Activated CD4-positive, alpha-beta memory T cell treated with anti-CD3 and anti-CD28 coated beads, Interleukin-2, amount 10 ng/mL, durations not matched to agents 7 days and 5 days (primary cell): ENCODE measurements at places on chromosomes 3 and 15.
A peak's percentile ranks its signal among the peaks of the same experiment; 100 is the strongest.

DNA sequence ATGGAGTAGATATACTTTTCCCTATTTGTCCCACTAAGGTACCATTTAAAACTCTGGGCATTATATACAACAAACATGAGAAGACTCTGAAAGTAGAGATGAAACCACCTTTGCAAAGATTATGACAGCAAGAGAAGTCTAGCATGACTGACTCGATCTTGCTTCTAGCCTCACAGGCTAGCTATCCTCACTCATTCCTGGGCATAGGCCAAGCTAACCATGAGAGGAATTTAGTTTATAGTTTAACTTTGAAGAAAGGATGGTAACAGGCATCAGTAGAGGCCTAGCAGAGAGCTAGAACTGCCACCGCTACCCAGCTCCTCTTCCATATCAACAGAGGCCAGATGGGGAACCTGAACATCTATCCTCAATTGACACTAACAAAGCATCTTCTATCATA is 63.5 kb upstream of the FSIP1 start:
- no peak for DNase-seq

DNA sequence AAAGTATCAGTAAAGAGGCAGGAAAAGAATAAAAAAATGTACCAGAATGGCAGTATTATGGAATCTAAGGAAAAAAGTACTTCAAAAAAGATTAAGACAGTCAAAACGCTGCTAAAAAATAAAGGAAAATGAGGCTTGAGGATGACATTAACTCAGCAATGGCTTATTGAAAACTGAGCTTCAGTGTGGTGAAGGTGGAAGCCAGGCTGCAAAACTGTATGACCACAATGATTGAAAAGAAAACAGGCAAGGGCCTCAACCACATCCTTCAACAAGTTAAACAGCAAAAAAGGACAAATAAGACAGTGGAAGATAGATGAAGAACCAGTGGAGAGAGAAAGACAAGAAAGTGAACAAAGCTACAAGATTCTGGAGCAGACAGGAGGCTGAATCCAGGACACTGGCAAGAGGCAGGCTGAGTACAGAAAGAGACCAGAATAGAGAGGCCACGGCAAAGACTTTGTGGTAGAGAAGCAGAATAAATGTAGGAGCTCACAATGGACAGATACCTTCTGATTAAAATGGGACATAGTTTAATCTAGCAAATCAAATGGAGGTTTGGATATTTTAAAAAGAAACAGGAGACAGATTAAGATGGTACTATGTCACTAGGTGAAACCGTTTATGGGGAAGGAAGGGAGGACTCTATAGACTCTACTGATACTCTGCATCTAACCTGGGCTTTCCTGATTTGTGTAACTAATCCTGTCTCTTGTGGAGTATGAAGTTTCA is 86.1 kb downstream of the TJP1 start:
- peak; percentile 17 for DNase-seq

GRCh38 chr15:91308199-91308598 is 208.1 kb downstream of the SV2B start:
- no peak for DNase-seq

DNA sequence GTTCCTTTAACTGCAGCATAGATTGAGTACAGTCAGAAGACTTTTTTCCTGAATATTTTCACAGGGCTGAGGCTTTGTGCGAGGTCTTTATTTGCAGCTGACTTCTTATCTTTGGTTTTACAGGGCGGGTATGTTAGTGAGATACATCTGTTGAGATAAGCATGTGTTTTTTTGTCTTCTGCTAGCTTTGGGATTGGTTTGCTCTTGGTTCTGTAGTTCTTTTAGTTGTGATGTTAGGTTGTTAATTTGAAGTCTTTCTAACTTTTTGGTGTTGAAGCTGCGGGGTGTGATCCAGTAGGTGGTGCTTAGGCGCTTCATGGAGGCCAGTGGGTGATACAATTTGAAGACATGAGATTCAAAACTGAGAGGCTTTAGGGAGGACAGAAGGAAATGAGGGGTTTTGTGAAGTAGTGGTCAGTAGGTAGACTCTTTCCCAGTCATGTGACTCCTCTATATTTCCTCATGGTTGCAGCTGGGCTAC is 67.9 kb upstream of the TNFSF10 start:
- no peak for DNase-seq

- no peak for DNase-seq
Observed at GRCh38 chr3:115388811-115389210, 234.5 kb upstream of the GAP43 start.

GRCh38 chr3:124281453-124282316 is 289.8 kb upstream of the ROPN1 start:
- no peak for DNase-seq

DNA sequence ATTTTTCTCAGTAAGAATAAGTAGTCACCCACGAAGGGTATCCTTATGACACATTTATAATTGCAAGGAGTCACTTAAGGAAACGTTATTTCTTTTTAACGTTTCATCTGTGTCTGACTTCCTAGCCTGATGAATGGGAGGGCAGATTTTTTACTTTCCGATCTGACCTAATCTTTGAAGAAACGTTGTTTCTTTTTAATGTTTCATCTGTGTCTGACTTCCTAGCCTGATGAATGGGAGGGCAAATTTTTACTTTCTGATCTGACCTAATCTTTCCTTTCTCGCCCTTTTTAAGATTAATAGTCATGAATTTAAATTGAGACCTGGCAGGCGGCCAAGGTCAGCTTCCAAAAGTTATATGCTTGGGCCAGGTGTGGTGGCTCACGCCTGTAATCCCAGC is 3.0 kb upstream of the KLHL6 start:
- no peak for DNase-seq

GRCh38 chr3:23666818-23667217 is 138.9 kb upstream of the UBE2E1 start:
- DNase-seq = no peak

DNA sequence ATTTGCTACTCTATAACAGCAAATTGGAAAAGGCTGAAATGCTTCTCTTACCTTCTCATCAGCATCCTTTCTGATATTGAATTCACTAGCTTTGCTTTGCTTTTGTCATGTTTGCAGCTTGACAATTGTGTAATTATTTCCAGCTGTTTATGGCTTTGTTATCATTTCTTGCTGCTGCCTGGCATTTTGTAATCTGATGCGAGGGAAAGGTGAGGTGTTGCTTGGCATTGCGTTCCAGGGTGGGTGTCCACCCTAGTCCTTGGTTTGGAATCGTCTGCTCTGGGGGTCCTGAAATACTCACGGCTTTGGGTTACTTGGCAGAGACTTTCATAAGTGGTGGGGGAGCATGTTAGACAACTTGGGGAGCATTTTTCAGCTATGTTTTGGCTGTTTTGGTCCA is 2.9 kb downstream of the CACNA2D3 start:
- no peak for DNase-seq

GRCh38 chr3:12724794-12725193 is 34.3 kb downstream of the TMEM40 start:
- no peak for DNase-seq

DNA sequence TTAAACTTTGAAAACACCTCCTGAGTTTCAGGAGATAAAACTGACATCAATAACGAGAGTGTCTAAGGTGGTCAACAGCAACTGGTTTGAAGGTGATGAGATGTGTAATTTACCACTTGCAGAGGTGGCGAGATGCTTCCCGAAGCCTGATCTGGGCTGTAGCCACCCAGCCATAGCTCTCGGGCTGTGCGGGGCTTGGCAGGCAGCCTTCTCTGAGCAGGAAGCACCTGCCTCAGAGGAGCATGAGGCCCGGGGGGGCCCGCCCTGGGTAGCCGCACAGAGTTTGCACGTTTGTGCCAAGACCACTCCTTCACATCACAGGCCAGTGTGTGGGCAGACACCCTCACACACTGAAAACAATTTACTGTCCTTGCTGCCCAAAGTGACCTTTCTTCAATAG is 220.3 kb downstream of the CACNA2D3 start:
- DNase-seq = no peak

GRCh38 chr3:170330366-170330765 is 27.1 kb upstream of the SKIL start:
- DNase-seq = no peak

DNA sequence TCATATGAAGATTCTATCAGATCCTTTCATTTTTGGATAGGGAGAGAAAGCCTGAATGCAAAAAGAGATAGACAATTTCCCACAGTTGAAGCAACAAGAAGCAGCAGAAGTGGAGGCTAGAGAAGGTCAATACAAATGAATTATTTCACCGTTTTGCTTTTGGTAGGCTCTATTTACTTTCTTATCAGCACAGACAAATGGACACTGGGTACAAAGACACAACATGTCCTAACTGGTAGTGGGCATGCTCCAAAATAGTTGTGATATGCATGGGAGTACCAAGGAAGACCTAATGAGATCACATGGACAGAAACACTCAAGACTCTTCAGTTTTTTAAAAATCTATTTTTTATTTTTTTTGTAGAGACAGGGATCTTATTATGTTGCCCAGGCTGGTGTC is 99.4 kb downstream of the XRN1 start:
- DNase-seq = no peak

DNA sequence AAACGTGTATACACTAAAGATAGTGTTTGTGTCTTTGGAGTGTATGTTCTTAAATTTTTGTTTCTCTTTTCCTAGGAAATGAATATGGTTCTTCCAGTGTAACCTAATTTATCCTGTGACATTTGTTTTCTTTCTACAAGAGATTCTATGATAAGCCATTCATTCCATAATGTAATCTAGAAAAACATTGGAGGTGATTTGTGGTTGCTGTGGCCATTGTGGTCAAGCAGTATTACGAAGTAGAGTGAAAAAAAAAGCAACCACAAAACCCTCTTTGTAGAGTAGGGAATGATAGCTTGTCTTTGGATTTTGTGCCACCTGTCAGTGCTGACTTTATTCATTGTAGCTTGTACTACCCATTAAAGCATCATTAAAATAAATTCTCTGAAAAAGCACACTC is 1209.6 kb downstream of the ZPLD1 start:
- DNase-seq = no peak

GRCh38 chr3:53156368-53156834 is 4.6 kb upstream of the PRKCD start:
- DNase-seq = no peak

- DNase-seq = no peak
Observed at GRCh38 chr3:152293347-152294006, 24.7 kb downstream of the MBNL1 start.

GRCh38 chr3:187567661-187568121 is 102.5 kb downstream of the SST start:
- DNase-seq = no peak

- no peak for DNase-seq
Observed at GRCh38 chr3:171505822-171506333, 45.7 kb upstream of the TNIK start.

- no peak for DNase-seq
Observed at GRCh38 chr3:6418485-6418884, 442.4 kb upstream of the GRM7 start.

DNA sequence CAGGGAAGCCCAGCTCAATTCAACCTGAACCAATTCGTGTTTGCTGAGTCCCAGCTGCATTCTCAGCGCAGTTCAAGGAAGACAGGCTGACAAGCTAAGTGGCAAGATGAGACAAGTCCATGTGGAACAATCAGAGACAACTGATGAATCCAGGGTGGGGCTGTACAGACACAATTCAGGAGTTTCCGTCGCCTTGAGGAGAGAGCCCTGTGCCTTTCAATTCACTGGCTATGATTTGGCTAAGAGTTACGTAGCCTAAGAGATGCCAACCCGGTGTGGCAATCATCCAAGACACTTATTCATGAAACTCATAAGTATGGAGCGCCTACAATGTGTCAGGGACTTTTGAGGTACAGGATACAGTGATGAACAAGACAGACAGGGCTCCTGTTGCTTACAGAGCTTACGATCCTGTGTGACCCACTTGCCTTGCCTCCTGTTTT is 15.5 kb upstream of the ZBED2 start:
- no peak for DNase-seq

GRCh38 chr3:179149406-179149867 is 1.3 kb downstream of the PIK3CA start:
- DNase-seq = peak; percentile 35

DNA sequence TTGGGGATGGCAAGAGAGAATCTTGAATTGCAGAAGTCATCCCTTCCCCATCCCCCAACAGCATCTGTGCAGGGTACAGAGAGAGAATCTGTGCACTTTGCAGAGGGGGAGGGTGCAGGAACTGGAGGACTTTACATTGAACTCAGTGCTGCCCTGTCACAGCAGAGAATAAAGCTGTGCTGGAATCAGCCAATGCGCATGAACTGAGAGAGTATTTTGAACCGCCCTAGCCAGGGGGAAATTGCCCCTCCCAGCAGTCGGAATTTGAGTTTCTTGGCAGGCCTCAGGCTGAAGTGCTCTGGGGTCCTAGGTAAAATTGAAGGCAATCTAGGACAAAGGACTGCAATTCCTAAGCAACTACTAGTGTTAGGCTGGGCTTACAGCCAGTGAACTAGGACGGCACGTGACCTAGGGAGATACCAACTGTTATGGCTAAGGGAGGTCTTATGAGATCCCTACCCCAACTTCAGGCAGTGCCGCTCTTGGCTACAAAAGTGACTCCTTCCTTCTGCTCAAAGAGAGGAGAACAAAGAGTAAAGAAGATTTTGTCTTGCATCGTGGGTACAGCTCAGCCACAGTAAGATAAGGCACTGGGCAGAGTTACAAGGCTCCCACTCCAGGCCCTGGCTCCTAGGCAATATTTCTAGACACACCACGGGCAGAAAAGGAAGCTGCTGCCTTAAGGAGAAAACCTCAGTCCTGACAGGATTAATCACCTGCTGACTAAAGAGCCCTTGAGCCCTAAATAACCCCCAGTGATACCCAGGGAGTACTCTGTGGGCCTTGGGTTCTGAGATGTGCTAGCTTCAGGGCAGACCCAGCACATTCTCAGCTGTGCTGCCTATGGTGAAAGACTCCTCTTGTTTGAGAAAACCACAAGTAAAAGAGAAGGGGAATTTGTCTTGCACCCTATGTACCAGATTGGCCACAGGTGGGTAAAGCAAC is 300.5 kb upstream of the ALCAM start:
- no peak for DNase-seq

GRCh38 chr15:38563723-38564519 is 693 bp downstream of the RASGRP1 start:
- DNase-seq = peak; percentile 89

DNA sequence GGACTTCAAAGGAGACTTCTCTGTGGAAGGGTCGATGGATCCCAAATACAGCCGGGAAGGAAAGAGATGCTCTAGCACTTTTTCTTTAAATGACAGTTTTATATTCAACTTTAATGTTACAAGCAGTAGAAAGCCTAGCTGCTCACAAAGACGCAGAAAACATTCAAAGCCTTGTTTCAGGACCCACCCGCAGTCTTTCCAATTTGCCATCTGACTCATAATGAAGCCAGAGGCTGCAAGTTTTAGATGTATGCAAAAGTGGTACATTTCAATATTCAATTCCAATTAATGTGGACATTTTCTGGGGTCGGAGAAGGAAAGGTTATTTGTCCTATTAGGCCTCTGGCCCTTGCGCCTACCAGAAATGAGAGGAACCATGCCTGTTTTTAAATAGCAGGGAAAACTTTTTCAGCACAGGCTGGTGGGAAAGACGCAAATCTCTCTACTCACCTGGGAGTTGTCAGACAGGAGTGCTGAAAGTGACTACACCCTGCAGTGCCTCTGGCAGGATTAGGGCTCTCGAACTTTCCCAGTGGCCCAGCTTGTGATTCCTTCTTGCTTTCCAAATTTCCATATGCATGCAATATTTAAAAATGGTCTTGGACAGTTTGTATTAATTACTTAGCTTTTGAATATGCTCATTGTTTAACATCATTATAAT is 117.4 kb upstream of the MBNL1 start:
- DNase-seq = no peak

- DNase-seq = no peak
Observed at GRCh38 chr15:87347806-87348515, 908.6 kb downstream of the NTRK3 start.

- no peak for DNase-seq
Observed at GRCh38 chr15:72855791-72856190, 72.2 kb upstream of the ADPGK start.

- no peak for DNase-seq
Observed at GRCh38 chr3:12369598-12369997, 80.7 kb downstream of the PPARG start.
